ENCODE measurements at places on chromosomes 3 and 15.

DNA sequence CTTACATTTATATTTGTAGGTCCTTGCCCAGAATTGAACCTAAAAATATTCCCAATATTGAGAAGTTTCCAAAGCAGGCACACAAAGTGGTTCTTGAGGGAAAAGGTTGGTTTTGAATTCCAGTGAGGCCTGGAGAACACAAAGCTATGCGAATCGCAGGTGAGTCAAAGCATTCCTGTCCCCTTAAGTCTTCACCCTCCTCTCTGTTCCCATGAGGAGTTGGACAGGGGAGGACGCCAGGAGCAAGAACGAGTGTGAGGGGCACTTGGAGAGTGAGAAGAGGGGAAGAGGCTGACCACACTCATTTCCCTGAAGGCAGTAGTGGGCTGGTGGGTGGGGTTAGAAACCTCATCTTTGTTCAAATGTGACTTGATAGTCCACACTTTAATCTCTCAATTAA lies 185.8 kb upstream of the EOMES start:
- DNase-seq: no peak

DNA sequence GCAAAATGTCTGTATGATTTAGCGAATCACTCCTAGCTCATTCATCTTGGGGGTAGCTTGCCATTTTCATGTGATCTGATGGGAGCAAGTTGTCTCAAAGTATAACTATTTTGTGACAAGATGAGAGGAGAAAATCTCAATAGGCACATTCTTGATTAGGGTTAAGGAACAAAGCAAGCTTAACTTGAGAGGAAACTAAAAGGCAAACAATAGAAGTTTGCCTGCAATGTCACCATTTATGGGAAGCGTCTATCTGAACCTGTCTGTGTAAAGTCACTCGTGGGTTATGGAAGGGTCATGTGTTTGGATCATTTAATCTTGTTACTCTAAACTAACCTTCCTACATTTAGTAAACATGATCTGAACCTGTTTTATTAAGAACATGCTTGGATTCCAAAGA lies 232.5 kb downstream of the CDIN1 start:
- DNase-seq: no peak

- DNase-seq: no peak
These were observed 384.9 kb upstream of the NECTIN3 start for GRCh38 chr3:110686701-110687100.

- DNase-seq: no peak
These were observed 80.7 kb downstream of the TIGIT start for GRCh38 chr3:114374433-114374990.

DNA sequence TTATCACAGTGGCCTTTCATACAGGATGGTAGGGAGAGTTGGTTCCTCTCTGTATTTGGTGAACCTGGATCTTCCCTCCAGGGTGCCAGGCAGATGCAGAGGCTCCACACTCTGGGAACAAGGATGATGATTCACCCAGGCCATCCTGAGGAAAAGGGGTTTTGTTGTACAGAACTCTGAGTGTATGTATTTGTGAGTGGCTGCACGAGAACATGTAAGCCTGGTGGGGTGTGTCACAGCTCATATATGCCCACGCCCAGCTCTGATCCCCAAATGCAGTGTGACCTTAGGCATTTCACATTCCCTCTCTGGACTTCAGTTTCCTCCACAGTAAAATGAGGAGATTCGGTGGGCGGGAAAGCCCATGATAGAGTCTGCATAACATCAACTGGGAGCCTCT lies 11.6 kb upstream of the CILP start:
- DNase-seq: no peak

GRCh38 chr15:65377105-65377975 lies 462 bp downstream of the IGDCC3 start:
- no peak for DNase-seq

- no peak for DNase-seq
These were observed 15.6 kb upstream of the CERS3 start for GRCh38 chr15:100544338-100544841.

GRCh38 chr3:132443421-132443820 lies 26.1 kb downstream of the DNAJC13 start:
- DNase-seq: no peak

GRCh38 chr3:172716476-172716875 lies 5.6 kb upstream of the NCEH1 start:
- DNase-seq: no peak

DNA sequence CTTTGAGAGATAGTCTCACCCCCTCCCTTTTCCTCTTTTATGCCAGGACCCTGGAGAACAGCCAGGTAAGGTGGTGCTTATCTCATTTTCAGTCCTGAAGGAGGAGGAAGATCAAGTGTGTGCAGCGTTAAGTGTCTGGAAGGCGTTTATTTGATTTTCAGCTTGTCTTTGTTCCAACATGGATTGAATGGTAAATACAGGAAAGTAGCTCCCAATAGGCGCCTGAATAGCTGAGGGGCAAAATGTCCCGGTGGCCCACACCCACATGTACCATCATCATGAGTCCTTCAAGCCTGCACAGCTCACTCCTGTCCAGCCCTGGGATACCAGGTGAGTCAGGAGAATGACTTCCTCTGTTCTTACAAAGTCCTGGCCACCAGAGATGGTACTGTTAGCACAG lies 73.5 kb downstream of the CEMIP start:
- no peak for DNase-seq

- no peak for DNase-seq
These were observed 11.0 kb downstream of the UBE3A start for GRCh38 chr15:25427861-25428260.

DNA sequence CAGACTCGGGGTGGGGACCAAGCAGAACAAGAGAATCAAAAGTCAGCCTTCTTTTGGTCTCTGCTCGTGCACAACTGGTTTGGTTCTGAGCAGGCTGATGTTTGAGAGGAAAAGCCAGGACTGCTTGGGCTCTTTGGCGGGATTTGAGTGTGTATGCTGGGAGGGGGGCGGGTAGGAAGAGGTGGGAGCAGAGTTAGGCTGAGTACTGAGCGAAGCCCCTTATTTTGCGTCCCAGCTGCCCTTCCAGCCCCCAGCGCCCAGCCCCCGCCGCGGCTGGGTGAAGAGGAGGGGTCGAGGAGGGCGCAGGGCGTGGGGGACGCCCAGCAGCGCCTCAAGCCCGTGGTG lies 153.5 kb upstream of the GOLIM4 start:
- DNase-seq: peak; percentile 31

DNA sequence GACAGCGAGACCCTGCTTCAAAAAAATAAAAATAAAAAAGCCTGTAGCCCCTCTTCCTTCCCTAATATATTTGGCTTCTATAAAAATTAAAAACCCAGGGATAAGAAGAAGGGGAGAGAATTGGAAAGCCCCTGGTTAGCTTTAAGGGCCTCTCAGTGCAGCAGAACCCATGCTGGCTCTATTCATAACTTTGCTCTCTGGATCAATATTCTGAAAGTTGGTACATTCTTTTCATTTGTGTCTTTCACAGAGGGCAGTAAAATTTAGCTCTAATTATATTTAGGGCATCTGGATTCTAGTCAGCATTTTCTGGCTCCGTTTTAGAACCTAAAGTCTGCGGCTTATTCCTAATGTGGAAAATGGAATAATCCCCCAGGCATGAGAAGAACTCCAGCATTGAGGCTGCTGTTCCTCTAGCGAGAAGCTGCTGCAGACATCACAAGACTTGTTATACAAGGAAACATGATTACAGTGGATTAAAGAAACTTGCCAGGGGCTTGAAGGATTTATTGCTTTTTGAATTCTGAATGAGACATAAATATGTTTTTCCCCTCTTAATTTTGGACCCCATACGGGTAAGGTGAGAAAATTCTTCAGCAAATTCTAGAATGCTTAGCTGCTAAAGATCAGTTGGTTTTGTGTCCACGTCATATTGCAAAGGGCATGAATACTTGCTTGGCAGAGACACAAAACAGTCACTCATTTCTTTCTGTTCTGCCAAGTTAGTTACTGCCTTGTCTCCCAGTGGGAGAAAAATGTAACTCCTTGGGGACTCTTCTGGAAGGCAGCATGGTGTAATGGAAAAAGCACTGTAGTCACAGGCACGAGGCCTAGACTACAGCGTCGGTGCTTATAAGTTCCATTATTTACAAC lies 177.7 kb downstream of the VGLL4 start:
- no peak for DNase-seq

GRCh38 chr3:81565041-81565440 lies 196.4 kb downstream of the GBE1 start:
- no peak for DNase-seq

DNA sequence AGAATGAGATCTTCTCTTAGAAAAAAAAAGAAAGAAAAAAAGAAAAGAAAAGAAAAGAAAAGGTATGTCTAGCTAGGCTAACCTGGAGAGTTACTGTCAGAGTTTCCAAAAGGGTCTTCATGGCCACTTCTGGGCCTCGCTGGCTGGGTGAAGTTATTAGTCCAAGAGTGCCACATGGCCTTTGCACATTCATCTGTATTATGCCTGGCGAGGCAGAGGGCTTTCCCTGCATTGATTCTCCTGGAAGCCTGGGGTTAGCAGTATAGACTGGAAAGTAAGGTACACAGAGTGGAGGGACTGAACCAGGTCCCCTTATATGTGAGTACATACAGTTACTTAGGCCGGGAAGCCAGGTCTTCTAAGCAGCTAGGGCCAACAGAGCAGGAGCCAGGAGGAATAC lies 54.8 kb upstream of the CGNL1 start:
- no peak for DNase-seq

DNA sequence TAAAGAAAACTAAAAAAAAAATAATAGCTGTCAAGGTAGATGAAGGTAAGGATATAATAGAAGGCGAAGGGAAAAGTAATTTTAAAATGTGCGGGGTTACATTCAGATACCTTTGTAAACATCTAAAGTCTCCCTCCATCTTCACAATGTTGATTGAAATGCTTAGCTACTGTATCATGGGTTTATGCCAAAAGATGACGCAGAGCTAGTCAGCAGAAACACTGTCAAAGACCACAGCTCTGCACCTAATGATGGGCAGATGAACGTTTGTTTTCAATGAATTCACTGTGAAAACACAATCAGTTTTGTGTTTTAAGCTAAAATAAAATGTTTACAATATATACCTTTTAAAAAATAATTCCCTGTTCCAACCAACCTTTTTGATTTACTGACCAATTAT lies 61.2 kb downstream of the RFTN1 start:
- DNase-seq: no peak

- no peak for DNase-seq
These were observed 10.3 kb upstream of the ABHD10 start for GRCh38 chr3:111968319-111969054.

- DNase-seq: no peak
These were observed 106.6 kb downstream of the SSR3 start for GRCh38 chr3:156448300-156448699.

GRCh38 chr3:58117561-58118181 lies 93.1 kb downstream of the DNASE1L3 start:
- peak; percentile 38 for DNase-seq

- no peak for DNase-seq
These were observed 110.9 kb downstream of the STXBP5L start for GRCh38 chr3:121018917-121019321.

- DNase-seq: no peak
These were observed 1246.5 kb downstream of the OTOL1 start for GRCh38 chr3:162743091-162743490.

- no peak for DNase-seq
These were observed 156.3 kb downstream of the KBTBD8 start for GRCh38 chr3:67154429-67154828.

DNA sequence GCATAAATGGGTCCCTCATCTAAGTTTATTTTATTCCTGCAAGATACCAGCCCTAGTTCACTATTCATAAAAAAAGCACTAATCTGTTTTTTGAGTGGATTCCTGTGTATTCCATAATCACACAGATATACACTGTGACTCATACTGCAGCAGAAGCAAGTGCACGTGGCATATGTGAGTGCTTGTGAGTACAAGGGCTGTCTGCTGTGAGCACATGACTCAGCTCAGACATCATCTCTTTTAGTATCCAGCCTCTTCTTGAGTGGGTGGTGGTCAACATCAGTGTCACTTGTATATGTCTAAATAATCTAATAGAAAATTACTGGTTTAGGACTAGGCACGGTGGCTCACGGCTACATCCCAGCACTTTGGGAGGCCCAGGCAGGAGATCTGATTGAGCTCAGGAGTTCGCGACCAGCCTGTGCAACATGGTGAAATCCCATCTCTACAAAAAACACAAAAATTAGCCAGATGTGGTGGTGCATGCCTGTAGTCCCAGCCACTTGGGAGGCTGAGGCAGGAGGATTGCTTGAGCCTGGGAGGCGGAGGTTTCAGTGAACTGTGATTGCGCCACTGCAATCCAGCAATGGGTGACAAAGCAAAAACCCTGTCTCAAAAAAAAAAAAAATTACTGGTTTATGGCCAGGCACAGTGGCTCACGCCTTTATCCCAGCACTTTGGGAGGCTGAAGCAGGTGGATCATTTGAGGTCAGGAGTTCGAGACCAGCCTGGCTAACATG lies 49.8 kb downstream of the NIPA2 start:
- DNase-seq: no peak

- no peak for DNase-seq
These were observed 37.6 kb downstream of the PTPN23 start for GRCh38 chr3:47418167-47419082.
